ENCODE measurements at places on chromosomes 3 and 15. TPM values are rescaled to one million over a fixed set of nuclear protein-coding genes. Genes with fewer than 3 reads are reported as not detected.

DNA sequence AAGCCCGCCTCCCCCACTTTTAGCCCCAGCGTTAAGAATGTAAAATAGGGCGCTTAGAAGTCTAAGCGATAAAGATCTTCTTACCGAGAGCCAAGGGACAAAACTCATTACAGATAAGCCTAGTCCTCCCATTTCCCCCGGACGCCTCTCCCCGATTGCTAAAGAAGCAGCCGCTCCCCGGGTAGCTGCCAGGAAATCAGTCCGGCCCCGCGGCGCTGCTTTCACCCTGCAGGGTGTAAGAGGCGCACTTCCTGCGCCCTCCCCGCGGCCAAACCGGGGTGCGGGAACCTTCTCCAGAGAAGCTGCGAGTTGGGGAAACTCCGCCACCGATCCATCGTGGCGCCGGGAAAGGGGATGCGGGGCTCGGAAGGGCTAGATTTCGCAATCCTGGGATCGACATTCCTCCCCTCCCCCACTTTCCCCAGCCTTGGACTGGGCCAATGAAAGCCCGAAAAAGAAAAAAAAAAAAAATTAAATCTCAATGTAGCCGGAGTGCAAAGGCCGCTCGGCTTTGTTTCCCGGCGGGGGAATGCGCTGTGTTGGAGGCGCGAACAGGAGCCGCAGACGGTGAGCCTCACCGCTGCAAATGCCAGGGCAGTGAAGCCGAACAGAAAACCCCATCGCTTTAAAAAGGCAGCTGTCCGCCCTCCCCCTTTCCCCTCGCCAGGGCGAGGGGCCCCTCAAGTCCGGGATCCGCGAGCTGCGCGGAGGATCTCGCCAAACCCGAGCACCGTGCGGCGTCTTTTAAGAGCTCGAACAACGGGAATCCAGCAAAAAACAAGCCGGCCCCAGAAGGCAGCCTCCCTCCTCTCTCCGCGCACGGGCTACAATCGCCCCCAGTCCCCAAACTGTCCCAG is 626 bp upstream of the PTPRG start:
- DNase-seq, result peak; percentile 90

SPTSSB gene
- 0.18 TPM for total RNA-seq

PLSCR2 gene
- not detected for total RNA-seq

DNA sequence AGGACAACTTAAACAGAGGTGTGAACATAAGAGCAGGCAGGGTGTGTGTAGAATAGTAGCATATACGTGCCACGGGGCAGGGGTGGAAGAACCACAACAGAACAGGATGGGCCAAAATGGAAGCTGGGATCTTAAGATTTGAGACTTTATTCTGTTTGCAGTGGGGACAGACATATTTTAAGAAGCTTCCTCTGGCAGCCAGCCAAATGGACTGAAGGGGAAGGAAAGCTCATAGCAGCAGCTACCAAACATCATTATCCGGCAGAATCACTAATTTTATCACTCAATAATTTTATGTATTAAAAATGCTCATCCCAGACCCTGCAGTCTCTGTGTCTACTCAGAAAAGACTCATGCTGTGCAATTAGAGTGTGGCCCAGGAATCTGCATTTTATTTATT is 130.9 kb upstream of the CTDSPL start:
- no peak for DNase-seq

DNA sequence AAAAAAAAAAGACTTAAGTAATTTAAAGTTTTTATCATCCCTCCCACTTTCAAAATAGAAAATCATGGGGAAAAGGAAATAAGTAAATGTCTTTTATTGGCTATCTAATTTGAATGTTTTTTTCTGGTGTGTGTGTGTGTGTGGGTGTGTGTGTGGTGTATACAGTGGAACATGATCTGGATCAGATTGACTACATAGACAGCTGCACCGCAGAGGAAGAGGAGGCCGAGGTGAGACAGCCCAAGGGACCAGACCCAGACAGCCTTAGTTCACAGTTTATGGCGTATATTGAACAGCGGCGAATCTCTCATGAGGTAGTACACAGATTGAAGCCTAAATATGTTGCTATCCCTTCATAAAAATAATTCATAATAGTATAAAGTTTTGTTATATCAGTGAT is 44.5 kb downstream of the LRCH3 start:
- DNase-seq, result no peak
